ENCODE measurements at places on chromosomes 4 and X.

DNA sequence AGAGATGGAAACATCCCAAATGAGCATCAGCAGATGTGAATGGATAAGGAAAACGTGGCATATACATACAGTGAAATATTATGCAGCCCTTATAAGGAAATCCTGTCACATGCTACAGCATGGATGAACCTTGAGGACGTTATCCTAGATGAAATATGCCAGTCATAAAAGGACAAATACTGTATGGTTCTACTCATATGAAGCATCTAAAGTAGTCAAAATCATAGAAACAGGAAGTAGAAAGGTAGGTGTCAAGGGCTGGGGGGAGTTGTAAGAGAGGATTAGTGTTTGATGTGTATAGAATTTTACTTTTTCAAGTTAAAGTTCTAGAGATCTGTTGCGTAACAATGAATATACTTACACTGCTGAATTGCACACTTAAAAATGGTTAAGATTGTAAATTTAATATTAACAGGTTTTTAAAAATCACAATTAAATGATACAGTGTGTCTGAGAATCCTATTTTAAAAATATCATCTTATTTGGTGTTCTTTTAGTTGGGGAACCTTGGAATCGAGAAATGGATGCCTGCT, 58.5 kb downstream of the KDM6A start:
- no peak for DNase-seq

- DNase-seq: no peak
These were observed 2.6 kb downstream of the PGK1 start for GRCh38 chrX:78106651-78106986.

GRCh38 chrX:66918511-66918910, 279.6 kb upstream of the EDA2R start:
- no peak for DNase-seq

DNA sequence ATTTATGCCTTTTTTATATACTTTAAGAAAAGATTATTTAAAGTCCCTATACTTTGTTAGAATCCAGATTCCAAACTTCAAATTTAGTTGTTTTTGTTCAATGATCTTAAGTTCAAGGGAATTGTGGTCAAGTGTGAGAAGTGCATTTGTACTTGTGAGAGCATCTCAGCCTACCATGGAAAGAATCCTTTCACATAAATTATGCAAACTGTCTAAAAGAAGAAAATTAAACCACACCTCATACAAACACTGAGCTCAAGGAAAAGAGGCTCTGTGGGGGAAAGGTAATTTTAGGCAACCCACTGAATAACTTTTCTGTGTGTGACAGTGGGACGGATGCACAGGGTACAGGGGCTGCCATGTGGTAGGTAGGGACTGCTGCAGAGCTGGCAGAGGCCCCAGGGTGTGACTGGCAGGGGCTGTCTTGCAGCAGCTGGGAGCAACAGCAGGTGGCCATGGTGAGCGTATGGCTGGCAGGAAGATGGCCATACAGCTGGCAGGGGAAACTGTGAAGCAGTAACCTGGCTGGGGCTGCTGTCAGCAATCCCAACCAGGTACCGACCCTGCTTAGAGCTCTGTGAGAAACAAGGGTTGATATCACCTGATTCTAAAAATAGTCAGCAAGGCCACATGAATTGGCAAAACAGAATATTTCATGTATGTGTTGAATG, 130.6 kb downstream of the UGT8 start:
- DNase-seq: no peak

- DNase-seq: no peak
These were observed 96.8 kb upstream of the FRAS1 start for GRCh38 chr4:77960367-77960766.

DNA sequence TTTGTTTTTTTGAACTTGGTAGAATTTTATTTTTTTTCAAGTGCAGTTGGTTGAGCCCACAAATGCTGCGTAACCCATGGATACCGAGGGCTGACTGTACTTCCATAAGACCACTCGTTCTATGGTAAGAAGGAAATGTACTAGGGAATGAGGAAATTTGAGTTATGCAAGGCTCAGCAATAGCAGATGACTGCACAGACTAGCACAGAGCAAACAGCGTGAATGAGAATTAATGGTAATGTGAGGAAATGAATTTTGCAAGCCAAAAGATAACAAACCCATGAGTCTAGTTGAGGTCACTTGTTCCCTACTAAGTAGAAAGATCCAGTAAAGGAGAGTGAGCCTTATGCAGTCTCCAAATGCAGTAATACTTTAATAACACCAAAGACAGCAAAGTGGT, 17.4 kb downstream of the GSPT2 start:
- DNase-seq: no peak

GRCh38 chr4:57065730-57066482, 44.3 kb downstream of the IGFBP7 start:
- peak; percentile 60 for DNase-seq

All from ELR (cell line).